ENCODE measurements at places on chromosomes 2 and 18. TPM values are rescaled to one million over a fixed set of nuclear protein-coding genes. Genes with fewer than 3 reads are reported as not detected.

Gene ZNF396
- total RNA-seq, result 0.66 TPM

Gene GBX2
- 4.1 TPM for total RNA-seq

Gene CD226
- total RNA-seq, result 0.17 TPM

Gene ARHGAP28
- total RNA-seq, result 0.09 TPM

Gene VIL1
- 0.16 TPM for total RNA-seq

Gene PRSS56
- total RNA-seq, result 0.16 TPM

Gene DLX2
- total RNA-seq, result 0.89 TPM

Gene OSBPL1A
- 12.9 TPM for total RNA-seq

Gene RAPH1
- total RNA-seq, result 5.7 TPM

Gene RUFY4
- not detected for total RNA-seq

Gene EGR4
- 0.27 TPM for total RNA-seq

Gene ADI1
- total RNA-seq, result 55.6 TPM

Gene DSEL
- 0.40 TPM for total RNA-seq

Gene IL1R2
- total RNA-seq, result 0.71 TPM

Gene BMP10
- total RNA-seq, result not detected

Gene CAPN14
- 0.05 TPM for total RNA-seq

Gene CCDC148
- 0.51 TPM for total RNA-seq

Gene CCBE1
- 5.8 TPM for total RNA-seq

Measured in A549 treated with DMSO at 1 μM for 4 hours (cell line).